ENCODE measurements at places on chromosomes 7 and 10. TPM values are rescaled to one million over a fixed set of nuclear protein-coding genes. Genes with fewer than 3 reads are reported as not detected.

HKDC1 gene
- total RNA-seq = 0.06 TPM

INMT gene
- total RNA-seq = 0.08 TPM

CNTNAP2 gene
- not detected for total RNA-seq

SPOCK2 gene
- not detected for total RNA-seq

PPP3CB gene
- 25.1 TPM for total RNA-seq

RSPH10B2 gene
- total RNA-seq = not detected

OR6V1 gene
- not detected for total RNA-seq

WNT8B gene
- total RNA-seq = not detected

CPN1 gene
- not detected for total RNA-seq

TUBB8 gene
- total RNA-seq = 0.28 TPM
